ENCODE measurements at places on chromosomes 1 and 21.

- DNase-seq, result no peak
Observed at GRCh38 chr1:147417024-147417423, 124.3 kb upstream of the BCL9 start.

- peak; percentile 60 for DNase-seq
Observed at GRCh38 chr1:92485381-92486250, 1.1 kb downstream of the GFI1 start.

DNA sequence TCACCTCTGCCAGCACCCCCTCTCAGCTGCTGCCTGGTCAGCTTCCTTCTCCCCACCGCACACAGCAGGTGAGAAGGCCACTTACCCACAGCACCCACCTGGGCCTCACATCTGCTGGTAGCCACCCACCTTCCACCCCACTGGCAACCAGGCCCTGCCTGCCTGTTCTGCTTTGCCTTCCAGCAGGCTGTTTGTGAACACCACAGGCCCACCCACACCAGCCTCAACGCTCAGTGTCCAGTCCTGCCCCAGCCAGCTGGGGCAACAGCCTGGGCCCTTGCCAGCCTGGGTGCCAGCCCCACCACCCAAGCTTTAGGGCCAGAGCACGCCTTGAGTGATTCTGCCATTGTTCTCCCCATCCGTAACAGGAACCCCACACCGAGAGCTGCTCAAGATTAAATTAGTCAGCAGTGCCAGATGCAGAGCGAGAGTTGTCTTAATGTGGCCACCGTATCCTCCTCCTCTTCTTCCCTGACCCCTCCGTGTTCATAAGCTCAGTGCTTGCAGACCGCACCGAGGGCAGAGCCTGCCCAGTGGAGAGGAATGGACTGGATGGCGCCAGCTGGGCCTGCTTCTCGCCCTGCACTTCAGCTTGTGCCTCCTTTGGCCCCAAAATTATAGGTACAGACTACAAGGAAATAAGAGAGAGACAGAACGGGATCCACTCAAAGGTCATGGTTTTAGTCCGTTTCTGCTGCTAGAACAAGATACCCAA is 120.3 kb upstream of the COL6A1 start:
- DNase-seq, result no peak

GRCh38 chr1:165218731-165219130 is 137.8 kb downstream of the LMX1A start:
- no peak for DNase-seq

GRCh38 chr21:20661246-20661645 is 337.0 kb upstream of the NCAM2 start:
- DNase-seq, result no peak

- no peak for DNase-seq
Observed at GRCh38 chr1:233459968-233460367, 132.4 kb downstream of the MAP3K21 start.

DNA sequence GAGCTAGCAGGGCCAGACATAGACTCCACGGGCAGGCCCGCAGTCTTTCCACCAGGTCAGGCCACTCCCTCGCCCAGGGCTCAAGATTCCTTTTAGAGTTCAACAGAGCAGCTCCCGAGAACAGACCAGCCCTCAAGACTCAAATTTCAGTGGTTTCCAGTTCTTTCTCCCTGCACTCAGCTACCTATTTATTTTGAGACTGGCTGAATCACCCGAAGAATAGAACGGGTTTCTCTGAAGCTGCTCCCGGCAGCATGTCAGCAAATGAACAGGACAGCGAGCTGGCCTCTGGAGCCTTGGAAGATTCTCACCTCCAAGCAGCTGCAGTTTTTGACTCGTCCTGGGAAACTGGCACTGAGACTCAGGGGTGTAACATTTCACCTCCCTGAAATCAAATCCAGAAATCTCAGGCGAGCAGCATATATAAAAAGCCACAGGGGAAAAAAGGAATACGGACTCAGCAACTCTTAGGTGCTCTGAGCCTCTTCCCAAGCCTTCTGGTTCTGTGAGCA is 177.9 kb downstream of the CLIC6 start:
- DNase-seq, result no peak

DNA sequence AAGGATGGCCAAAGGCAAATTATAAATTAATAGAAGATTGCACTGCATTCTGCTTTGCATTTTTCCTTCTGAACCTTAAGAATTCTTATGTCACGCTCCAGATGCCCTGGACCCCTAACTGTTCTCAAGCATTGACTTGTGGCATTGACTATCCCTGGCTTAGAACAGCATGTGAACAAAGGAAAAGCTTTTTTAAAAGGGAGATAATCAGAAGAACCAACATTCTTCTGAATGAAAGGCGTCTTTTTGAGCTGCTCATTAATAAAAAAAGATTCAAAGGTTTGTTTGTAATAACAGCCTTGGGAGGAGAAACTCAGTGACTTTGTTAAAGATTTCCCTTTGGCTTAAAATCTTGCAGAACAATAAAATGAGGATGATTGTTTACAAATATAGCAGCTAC is 105.5 kb downstream of the TNNI3K start:
- no peak for DNase-seq

GRCh38 chr1:57976216-57976615 is 552.4 kb upstream of the DAB1 start:
- no peak for DNase-seq

DNA sequence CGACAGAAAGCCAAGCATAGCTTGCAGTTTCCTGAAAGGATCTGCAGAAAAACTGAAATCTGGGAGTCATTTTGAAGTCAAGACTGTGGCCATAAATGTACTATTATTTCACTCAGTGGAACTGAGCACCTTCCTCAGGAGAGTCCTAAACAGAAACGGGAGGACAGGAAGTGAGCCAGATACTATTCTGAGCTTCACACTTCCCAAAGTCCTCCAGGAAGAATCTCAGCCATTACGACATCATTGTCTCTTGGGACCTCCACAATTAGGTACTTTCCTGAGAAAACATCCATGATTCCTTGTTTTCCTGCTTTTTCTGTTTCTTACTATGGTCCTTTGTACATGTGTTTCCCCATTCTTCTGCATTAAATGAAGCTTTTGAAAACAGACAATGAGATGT is 299.2 kb upstream of the USP25 start:
- no peak for DNase-seq

- DNase-seq, result no peak
Observed at GRCh38 chr21:40819071-40819900, 27.7 kb downstream of the DSCAM start.

- no peak for DNase-seq
Observed at GRCh38 chr21:42781150-42781970, 98.0 kb downstream of the WDR4 start.

DNA sequence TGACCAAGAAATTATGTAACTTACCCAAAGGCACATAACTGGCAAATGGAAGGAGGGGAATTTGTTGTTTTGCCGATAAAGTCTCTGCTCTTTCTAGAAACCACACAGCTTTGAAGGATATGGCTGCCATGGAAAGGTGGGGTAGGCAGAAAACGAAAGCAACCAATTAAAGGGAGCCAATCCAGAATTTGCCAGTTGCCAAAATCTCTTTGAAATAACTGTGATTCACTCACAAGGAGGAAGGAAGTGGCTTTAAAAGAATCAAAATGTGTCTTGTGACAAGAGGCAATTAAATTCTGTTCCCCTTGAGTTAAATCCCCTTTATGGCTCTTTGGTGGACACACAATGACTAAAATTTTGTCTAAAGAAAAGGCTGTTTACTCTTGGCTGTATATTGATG is 61.2 kb upstream of the CCDC190 start:
- DNase-seq, result no peak

DNA sequence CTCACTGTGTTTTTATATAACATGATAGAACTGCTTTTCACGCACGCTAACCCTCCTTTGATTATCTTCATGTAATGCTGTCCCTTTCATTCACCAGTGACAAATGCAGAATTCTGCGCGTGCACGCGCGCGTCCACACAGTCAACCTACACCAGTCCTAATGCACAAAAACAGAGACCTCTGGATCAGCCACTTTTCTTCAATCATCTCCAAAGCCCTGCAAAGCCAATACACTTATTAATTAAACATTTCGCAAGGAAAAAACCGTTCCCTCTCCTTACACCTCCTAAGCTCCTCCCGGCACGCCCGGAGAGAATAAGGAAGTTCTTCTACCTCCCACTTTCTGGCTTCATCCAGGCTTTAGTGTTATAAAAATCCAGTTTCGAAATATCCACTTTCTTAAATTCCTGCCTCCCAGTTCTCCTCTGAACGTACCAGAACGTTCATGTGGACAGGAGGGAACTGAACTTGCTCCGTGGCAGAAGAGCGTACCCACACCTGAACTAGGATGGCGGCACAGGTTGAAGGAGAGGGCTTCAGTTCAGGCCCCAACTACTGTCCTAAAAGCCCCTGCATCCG is 4.6 kb downstream of the LMX1A start:
- no peak for DNase-seq

GRCh38 chr1:246607462-246607861 is 41.2 kb downstream of the CNST start:
- DNase-seq, result no peak

GRCh38 chr1:93549811-93550210 is 101.9 kb downstream of the FNBP1L start:
- no peak for DNase-seq

DNA sequence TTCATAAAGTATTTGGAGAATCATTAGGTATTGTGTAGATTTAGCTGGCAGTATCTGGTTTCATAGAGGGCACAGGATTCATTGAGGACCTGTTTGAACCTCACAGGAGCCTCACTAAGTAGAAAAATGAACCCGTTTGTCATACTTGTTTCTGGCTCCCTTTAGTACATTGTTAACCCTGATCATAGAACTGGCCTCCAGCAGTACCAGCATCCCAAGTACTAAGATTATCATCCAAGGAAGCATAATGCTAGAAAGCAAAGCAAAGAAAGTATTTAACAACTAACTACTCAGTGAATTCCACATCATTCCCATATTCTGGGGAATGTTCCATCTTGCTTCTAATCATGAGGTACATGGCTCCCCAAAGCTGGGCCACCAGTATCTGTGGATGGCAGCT is 54.9 kb downstream of the IVNS1ABP start:
- no peak for DNase-seq

GRCh38 chr21:14991957-14992356 is 72.8 kb downstream of the NRIP1 start:
- DNase-seq, result no peak

DNA sequence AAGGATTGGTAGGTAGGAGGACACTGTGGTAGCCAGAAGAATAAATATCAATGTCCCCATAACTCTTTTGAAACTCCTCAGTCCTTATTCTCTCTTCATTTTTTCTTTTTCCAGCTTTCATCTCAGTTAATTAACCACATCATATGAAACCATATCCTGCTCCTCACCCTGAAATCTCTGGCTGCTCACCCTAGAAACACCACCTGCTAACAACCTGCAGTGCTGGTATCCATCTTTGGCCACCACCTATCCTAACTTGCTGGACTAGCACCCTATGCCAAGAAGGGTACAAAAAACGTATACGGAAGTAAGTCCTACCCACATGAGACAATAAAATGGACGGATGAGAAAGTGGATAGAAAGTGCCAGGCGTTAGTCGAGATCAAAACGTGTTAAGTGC is 13.7 kb upstream of the DPYD start:
- no peak for DNase-seq

DNA sequence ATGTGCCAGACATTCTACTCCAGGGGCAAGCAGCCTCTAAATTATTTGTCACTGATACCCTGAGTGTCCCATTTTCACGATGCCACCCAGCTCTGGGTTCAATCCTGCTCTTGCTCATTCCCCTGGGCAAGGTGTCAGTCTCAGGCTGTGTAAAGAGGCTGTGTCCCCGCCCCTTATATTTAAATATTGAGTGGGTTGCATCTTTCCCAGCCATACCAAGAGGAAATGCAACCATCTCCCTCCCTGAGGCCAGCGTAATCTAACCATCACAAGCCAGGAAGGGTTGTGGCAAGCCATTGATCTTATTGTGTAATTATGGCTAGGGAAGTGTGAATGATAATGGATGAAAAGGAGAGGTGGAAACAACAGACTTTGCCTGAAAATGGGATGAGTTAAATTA is 54.7 kb upstream of the CLDN14 start:
- DNase-seq, result no peak

DNA sequence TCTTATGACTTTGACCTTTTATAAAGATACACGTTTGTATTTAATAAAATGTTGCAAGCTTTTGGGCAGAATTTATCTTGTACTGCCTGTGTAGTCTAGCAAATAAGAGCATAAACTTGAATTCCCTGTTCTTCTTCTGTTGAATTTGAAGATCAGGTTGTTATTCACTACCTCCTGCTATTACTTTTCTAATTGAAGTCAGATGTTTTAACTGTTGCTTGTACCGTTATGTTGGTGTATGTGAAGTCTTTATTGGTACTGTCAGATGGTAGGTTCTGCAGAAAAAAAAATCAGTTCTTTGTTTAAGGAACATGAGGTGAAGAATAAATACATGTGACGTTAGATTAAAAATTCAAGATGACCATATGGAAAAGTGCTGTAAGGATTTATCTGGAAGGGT is 69.1 kb downstream of the DYRK1A start:
- DNase-seq, result no peak

DNA sequence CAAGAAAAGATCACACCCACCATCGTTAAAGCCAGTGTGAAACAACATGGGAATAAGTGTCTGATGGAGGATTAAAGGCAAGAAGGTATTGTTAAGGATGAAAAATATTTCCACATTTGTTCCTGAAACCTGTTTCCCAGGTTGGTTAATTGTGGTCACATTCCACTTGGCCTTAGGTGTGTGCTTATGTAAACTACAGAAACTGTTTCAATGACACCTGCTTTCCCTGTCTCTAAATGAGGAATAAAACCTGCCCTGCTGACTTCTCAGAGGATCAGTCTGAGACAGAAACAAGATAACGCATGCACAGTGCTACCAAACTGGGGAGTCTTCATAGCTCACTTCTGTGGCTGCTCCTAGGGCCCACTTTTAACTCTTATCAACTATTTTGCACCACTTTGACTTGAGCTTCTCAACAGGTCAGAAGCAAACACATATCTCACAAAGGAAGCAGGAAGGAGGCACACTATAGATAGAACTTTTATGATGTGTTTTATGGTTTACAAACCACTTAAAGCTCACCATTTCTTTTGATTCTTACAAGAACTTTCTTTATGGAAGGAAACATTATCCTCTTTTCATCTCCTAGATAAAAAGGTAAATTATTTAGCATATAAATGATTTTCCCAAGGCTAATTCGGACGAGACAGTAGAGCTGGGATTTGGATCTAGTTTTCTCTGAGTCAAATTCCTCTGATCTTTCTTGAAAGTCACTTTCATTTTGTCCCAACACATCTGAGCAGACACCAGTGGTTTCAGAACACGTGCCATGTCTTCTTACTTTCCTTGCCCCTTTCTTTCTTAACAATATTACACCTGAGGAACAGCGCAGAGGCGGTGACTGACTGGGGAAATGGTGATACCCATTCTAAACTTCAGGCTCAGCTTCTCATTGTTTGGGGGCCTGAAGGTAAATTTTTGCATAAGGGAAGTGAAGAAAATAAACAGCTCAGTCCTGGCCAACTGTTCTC is 33.4 kb downstream of the CYP2J2 start:
- no peak for DNase-seq

DNA sequence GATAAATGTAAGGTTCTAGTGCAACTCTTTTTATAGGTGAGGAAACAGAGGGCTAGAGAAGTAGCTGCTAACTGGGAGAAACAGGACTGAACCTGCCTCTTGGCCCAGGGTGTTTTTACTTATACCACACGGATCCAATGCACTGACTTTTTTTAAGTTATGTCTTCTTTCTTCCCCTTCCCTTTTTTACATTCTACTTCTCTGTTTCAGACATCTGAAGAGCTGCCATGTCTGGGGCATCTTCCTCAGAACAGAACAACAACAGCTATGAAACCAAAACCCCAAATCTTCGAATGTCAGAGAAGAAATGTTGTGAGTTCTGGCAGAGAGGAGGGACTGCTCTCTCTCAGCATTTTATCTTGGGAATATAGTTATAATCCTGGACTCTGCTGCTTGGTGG is 1.4 kb downstream of the PFKFB2 start:
- DNase-seq, result no peak

GRCh38 chr1:200473698-200474371 is 64.0 kb upstream of the ZNF281 start:
- DNase-seq, result no peak

Measured in stimulated activated CD4-positive, alpha-beta T cell treated with anti-CD3 and anti-CD28 coated beads, TNF-alpha, amount 100 ng/mL, for 1 hour (primary cell).